ELF-1 (cell line): ENCODE measurements at places on chromosomes 16 and 17.

DNA sequence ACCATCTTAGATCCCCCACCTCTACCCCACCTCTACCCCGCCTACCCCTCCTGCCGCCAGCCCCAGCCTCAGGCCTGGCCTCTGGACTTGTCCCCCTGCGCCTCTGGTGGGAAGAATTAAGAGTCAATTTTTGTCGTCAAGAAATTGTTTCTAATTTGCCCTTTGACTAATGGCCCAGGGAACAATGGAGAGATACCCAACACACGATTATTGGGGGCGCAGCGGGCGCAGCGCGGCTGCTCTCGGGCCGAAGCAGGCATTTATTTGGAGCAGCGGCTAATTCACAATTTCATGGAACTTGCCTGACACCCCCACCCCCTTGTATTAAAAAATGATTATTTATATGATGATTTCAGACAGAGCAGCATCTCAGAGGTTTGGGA lies 4.4 kb upstream of the BAHCC1 start:
- no peak for DNase-seq

DNA sequence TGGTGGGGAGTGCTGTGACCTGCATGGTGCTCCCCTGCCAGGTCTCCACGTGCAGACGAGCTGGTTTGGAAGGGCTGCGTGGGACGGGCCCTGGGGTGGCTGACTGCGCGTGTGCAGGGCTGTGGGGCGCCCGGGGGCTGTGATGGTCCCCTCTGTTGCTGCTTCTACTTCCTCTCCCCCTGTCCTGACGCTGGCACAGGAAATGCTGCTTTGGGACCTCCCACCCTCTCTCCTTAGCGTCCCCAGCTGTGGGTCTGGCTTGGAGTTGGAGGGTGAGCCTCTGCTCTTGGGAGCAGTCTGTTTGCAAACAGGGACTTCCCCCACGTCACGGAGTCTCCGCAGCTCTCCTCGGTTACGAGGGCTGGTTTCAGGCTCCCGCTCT lies 35.2 kb downstream of the TSC2 start:
- no peak for DNase-seq

GRCh38 chr16:54112451-54113206 lies 174.0 kb downstream of the IRX3 start:
- no peak for DNase-seq

DNA sequence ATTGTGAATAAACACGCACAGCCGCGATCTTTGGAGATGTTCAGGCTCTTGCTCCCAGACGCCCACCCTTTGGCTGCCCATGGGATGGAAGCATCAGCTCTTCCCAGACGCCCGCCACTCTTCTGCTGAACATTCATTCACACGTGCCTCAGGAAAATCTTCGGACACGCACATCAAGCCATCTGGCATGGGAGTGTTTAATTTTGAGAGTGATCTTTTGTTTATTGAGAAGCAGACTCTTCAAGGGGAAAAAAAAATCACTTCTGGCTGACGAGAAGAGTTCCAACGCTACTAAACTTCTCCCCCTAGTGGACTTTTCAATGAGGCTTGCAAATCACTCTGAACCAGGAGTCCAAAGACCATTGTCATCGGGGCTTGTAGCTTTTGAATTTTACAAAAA lies 62.0 kb upstream of the NUDT7 start:
- peak; percentile 45 for DNase-seq

- peak; percentile 78 for DNase-seq
Observed at GRCh38 chr17:27349540-27350021, 55.7 kb downstream of the WSB1 start.

- DNase-seq, result no peak
Observed at GRCh38 chr17:1779571-1780131, 17.8 kb downstream of the SERPINF1 start.

DNA sequence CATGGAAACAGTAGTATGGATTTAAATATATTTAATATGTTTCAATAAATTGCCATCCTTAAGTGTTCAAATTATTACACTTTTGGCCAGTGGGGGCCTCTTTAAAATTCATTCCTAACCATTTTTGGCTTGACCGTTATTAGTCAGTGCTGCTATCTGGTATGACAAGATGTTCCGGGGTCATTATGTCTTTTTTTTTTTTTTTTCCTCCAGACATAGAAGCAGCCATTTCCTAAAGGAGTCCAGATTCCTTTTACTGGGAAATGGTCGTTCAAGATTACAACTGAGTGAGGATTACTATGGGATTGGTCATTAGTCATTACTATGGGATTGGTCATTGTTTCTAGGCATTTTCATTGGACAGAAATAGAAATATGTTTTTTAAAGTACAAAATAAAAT lies 53.4 kb downstream of the NF1 start:
- no peak for DNase-seq

DNA sequence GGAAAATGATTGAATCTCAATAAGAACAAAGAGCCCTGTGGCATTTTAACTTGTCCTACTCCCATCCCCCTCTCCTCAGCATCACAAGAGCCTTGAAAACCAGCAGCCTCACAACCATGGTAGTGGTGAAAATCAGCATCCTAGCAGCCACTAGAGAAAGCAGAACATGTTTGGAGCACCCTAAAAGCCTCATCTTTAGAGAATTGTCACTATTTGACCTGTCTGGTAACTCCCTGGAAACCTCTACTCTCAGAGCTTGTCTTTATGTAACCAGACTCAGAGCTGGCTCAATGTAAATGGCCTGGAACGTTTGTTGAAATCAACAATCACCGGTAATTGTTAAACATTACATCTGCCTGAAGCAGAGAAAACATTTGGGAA lies 70.8 kb downstream of the MMD start:
- peak; percentile 32 for DNase-seq

GRCh38 chr17:72387487-72387886 lies 266.7 kb downstream of the SOX9 start:
- peak; percentile 33 for DNase-seq

- no peak for DNase-seq
Observed at GRCh38 chr17:19378416-19379360, at the start of gene MAPK7. TSS of gene MAPK7 (plus strand) at chr17:19378498. CDS start at chr17:19378901, 403 bp downstream.

DNA sequence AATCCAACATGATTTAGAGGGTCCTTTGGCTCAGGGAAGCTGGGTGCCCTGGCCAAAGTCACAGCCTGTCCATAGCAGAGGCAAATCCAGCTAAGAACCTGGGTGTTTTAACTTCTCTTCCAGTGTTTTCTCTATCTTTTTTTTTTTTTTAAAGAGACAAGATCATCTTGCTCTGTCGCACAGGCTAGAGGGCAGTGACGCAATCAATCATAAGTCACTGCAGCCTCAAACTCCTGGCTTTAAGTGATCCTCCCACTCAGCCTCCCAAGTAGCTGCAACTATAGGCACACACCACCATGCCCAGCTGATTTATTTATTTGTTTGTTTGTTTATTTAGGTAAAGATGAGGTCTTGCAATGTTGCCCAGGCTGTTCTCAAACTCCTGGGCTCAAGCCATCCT lies 14.8 kb upstream of the GRIN2A start:
- no peak for DNase-seq

- DNase-seq, result peak; percentile 78
Observed at GRCh38 chr17:7380321-7380720, 568 bp upstream of the TNK1 start.
